Stimulated activated naive B cell treated with anti-CD40 and anti-IgM and Interleukin-4, amounts not matched to agents 10 μg/mL and 1 μg/mL and 100 μg/mL, for 72 hours (primary cell): ENCODE measurements at places on chromosomes 7 and 10.

DNA sequence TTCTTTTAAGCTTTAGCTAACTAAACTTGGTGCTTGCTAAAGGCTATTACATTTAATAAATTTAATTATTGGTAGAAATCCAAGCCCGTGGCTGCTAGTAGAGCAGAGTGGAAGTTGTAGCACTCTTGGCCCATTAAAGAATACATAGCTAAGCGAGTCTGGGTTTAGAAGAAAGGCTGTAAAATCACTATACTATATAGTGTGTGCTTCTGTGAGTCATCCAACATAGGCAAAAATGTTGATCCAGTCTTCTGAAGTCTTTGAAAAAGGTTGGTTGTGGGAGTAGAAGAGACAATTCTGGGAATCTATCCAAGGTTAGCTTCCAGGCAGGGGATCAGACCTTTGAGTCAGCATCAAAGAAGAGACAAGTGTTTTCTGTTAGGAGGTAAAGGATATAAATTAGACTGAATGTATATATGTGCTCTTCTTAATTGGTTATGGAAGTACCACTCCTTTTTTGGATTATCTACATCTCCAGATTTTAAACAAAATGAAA, 664.2 kb downstream of the NXPH1 start:
- no peak for DNase-seq

DNA sequence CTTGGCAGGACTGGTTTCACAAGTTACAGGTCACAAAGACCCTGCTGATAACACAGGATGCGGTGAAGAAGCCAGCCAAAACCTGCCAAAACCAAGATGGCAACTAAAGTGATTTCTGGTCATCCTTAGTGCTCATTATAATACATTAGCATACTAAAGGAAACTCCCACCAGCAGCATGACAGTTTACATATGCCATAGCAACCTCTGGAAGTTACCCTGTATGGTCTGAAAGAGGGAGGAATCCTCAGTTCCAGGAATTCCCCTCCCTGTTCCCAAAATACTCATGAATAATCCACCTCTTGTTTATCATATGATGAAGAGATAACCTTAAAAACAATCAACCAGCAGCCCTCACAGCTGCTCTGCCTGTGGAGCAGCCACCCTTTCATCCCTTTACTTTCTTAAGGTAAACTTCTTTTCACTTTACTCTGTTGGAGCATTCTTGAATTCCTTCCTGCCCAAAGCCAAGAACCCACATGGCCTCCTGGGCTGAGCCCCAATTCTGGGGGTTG, 21.9 kb downstream of the DPY19L1 start:
- DNase-seq: no peak

GRCh38 chr7:16889851-16890415, 8.2 kb upstream of the AGR3 start:
- DNase-seq: no peak

DNA sequence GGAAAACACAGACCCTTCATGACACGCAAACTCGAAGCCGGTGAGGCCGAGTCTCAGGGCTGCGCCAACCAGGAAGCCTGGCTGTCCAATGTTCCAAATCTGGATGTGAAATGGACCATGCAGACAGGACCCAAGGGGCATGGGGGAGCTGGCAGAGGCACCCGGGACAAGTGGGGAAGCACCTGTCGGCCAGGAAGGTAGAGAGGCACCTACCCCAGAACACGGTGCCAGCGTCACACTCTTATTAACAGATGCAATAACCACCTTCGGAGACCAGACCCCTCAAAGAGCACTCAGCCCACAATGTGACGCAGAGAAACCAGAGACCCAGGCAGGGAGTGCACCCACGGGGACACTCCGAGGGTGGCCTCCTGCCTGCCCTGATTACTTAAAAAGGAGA, 88.3 kb upstream of the PDGFA start:
- DNase-seq: peak; percentile 52

GRCh38 chr7:66054063-66054462, 21.6 kb upstream of the ASL start:
- no peak for DNase-seq
